ENCODE measurements at places on chromosomes 7 and 10. TPM values are rescaled to one million over a fixed set of nuclear protein-coding genes. Genes with fewer than 3 reads are reported as not detected.

The PRR15 gene
- total RNA-seq = not detected

The CYP26C1 gene
- 0.63 TPM for total RNA-seq

The PROSER2 gene
- 0.31 TPM for total RNA-seq

The PTPRE gene
- total RNA-seq = 25.7 TPM

The STK31 gene
- total RNA-seq = 6.6 TPM

The GPR37 gene
- 18.5 TPM for total RNA-seq

The ARHGAP22 gene
- total RNA-seq = 5.0 TPM

The ZNF853 gene
- 17.5 TPM for total RNA-seq

The PIP gene
- not detected for total RNA-seq

The INHBA gene
- 21.0 TPM for total RNA-seq

The FBXL13 gene
- total RNA-seq = 5.6 TPM

The GNGT1 gene
- not detected for total RNA-seq

The CARD11 gene
- under 0.01 TPM for total RNA-seq

The ZNF239 gene
- 19.4 TPM for total RNA-seq

The LRRC61 gene
- 16.3 TPM for total RNA-seq

The BAMBI gene
- total RNA-seq = 1.9 TPM
